Fibroblast of the aortic adventitia (primary cell): ENCODE measurements at places on chromosomes 6 and 20. TPM values are rescaled to one million over a fixed set of nuclear protein-coding genes. Genes with fewer than 3 reads are reported as not detected.

- peak; percentile 98 for DNase-seq
Measured at GRCh38 chr6:143579703-143580102, 68.2 kb upstream of the FUCA2 start.

GRCh38 chr6:166776571-166776970 is 149.5 kb upstream of the RPS6KA2 start:
- no peak for DNase-seq

DNA sequence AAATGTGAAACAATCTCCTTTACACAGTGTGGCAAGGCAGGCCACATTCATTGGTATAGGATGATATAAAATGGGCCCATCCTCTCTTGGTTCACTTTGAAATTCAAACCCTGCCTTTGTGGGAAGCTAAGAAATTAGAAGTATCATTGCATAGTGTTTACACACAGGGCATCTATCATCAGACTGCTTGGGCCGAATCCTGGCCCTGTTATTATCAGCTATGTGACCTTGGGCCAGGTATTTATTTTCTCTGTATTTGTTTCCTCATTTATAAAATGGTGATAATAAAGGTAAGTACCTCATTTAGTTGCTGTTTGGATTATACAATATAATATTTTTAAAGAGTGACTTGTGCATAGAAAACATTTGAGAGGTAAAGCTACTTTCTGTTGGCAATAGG is 45.5 kb downstream of the PTPRK start:
- no peak for DNase-seq

DNA sequence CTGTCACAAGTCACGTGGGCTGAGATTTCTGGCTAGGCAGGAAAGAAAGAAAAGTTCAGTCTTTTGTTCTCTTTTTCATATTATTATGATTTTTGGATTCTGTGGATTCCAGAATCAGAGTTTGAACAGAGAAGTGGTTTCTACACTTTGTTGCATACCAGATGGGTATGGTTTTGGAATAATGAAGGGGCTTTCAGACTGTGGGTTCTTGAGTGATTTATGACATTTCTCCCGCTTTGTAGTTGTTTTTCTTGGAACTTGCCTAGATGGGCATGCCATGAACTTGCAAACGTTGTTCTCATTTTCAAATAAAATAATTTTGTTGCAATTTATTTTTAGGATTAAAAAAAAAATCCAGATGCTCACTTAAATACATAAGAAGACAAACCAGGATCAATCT is 34.4 kb downstream of the CBFA2T2 start:
- peak; percentile 25 for DNase-seq

GRCh38 chr6:123928529-123928928 is 124.9 kb downstream of the NKAIN2 start:
- no peak for DNase-seq

The SLC22A7 gene
- total RNA-seq: not detected in 2 replicates

The TREM1 gene
- 0.36 TPM in 1 of 2 replicates, not detected in the other for total RNA-seq

The ETV7 gene
- total RNA-seq: 0.09 TPM in 1 of 2 replicates, not detected in the other

The MUC21 gene
- total RNA-seq: not detected in 2 replicates
